ENCODE measurements at places on chromosomes 6 and 20. TPM values are rescaled to one million over a fixed set of nuclear protein-coding genes. Genes with fewer than 3 reads are reported as not detected.

Gene SIRPB1
- total RNA-seq = 4.8 TPM

DNA sequence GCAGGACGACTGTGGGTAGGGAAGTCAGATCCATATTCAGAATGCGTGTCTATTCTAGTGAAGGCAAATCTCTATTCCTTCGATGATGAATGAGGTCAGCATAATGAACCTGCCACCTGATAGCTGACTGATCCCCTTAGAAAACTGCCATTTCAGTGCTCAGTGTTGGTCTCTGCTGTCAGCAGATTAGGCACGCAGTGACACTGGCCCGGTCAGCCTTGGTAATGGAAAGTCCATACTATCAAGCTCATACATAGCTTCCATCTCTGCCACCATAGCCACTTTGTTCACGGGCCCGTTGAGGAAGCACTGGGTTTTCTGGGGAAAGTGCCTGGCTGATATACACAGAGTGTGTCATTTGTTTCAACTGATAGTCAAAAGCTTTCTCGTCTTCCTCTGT is 54.0 kb downstream of the C6orf52 start:
- no peak for DNase-seq

DNA sequence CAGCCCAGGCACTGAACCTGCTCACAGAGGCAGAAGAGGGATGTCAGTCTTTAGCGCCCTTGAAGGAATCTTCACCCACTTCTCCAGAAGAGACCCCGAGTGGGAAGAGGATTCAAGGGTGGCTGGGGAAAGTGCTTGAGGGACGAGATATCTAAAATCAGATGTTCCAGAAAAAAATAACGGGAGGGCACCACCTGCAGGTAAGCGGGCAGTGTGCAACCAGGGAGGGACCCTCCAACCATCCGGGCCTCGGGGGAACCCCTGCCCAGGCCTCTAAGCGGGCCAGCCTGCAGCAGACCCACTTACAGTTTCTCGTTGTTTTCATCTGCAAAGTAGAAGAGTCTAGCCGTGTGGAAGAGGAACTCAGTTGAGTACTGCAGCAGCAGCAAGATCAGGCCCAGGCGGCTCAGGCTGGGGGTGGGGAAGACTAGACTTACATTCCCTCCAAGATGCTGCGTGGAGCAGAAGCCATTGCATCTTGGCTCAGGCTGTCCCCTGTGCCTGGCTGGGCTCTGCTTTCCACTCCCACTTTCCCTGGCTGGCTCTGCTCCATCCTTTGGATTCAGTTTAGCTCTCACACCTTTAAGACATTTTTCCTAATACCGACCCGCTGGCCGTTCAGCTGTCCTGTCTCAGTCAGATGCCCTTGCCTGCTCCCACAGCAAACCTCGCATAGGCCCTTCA is 71.0 kb downstream of the TRAM2 start:
- DNase-seq = no peak

Gene RIPOR2
- 5.3 TPM for total RNA-seq

- DNase-seq = peak; percentile 42
Measured at GRCh38 chr6:692356-692851, 535 bp downstream of the EXOC2 start.

GRCh38 chr6:9398767-9399373 is 963.5 kb upstream of the SLC35B3 start:
- DNase-seq = no peak

- DNase-seq = no peak
Measured at GRCh38 chr6:26216886-26217713, 129.9 kb downstream of the HFE start.

DNA sequence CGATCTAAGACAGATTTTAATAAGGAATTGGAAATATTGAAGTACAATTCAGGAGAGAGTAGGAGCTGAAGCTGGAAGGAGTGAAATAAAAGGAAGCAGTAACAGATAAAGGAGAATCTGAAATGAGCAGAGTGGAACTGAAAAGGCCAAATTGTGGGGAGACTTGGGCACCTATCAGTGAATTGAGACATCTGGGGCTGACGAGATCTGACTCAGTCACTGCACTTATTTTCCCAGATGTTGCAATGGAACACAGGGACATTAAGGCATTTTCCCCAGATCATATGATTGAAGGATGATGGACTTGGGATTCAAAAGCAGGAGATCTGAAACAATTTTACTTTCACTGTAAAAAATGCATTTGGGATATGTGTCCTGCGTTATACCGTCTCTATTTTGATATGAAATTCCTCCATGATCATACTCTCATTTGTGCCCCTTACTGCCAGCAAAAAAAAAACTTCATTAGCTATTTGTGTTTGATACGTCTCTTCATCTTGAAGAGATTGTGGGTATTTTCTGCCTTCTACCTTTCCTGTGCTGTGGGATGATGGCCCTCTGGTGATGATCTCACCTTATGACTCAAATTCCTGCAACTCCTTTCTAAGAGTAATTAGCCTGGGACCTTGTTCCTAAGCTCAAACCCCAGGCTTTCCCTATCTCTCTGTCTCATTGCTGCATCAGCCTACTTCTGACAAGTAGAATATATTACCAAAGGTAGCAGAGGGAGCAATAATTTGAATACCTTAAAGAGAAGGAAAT is 278.5 kb upstream of the MAN1A1 start:
- no peak for DNase-seq

- DNase-seq = no peak
Measured at GRCh38 chr6:148969603-148970061, 222.8 kb downstream of the UST start.

- DNase-seq = no peak
Measured at GRCh38 chr6:69792292-69792691, 4.5 kb downstream of the LMBRD1 start.

DNA sequence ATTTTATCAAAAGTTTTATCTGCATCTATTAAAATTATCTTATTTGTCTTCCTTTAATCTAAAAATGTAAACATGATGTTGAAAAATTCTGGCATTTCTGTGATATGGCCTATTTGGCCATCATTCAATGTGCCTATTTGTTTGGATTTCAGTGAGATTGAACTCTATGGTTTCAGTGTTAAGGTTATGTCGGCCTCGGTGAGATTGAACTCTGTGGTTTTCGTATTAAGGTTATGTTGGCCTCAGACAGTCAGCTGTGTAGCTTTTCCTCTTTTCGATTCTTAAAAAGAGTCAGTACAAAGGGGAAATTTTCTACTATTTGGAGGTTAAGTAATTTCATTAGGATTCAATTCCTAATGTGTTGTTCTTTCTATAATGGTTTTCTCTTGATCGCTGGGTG is 320.6 kb downstream of the PACRG start:
- no peak for DNase-seq

DNA sequence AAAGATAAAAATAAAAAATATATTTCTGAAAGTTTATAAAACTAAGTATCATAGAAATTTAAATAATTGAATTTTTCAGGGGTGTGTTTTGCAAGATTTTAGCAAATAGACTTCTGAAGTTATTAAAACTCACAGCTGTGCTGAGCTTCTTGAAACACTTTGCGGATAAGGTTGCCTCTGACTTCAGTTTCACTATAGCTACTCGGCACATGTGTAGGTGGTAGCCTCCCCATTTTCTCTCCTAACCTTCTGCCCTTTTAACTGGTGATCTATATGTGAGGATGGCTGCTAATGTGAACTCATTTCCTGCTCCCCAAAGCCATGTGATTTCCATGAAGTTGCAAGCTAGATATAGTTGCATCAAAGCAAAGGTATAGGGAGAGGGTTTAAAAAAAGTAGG is 129.3 kb upstream of the STMND1 start:
- DNase-seq = no peak

DNA sequence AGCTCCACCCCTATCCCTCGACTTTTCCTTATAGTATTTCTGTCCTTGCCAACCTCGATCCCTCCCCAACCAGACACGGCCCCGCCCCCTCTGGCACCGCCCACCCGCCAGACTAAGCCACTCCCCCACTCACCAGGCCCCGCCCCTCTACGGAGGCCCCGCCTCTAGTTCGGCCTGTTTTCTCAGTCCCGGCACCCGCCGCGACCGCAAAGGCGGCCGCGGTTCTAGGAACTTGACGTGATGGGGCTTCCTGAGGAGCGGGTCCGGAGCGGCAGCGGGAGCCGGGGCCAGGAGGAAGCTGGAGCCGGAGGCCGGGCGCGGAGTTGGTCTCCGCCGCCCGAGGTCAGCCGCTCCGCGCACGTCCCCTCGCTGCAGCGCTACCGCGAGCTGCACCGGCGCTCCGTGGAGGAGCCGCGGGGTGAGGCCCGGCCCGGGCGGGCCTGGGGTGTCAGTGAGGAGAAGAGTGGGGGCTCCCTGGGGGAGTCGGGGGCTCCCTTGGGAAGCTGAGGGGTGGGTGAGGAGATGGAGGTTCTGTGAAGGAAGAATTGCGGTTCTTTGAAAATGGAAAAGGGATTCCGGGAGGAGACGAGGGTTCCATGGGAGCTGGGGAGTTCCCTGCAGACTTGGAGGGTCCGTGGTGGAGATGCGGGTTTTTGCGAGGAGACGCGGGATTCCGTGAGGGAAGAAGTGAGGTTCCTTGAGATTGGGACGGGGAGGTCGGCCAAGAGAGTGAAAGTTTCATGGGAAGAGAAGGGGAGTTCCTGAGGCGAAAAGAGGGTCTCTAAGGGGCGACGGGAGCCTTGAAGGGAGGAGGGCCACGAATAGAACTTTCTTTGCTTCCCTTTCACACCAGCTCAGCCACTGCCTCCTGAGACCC is at the start of gene ACSS2:
ACSS2 (plus strand) TSS at position 207 of the 877 bp plus-strand sequence; CDS start at position 241, 34 bp downstream.
- DNase-seq = no peak

Gene BHLHE23
- 2.6 TPM for total RNA-seq

Gene SLC4A11
- total RNA-seq = not detected
